ENCODE measurements at places on chromosomes 3 and 15. TPM values are rescaled to one million over a fixed set of nuclear protein-coding genes. Genes with fewer than 3 reads are reported as not detected.
A peak's percentile ranks its signal among the peaks of the same experiment; 100 is the strongest.

GRCh38 chr15:52518487-52519371 is 10.0 kb downstream of the MYO5A start:
- no peaks in the 10 kb centered on the region for H3K36me3 ChIP-seq
- H3K4me1 ChIP-seq: peaks cover 24% of the 10 kb centered on the region
- H3K4me3 ChIP-seq: no peak overlapping the region
- no peaks in the 10 kb centered on the region for H3K27me3 ChIP-seq
- no peak for DNase-seq

GRCh38 chr3:193895409-193895808 is 240.5 kb upstream of the HES1 start:
- no peak for DNase-seq
- no peak overlapping the region for H3K4me3 ChIP-seq
- H3K27me3 ChIP-seq: peaks cover 52% of the 10 kb centered on the region

DNA sequence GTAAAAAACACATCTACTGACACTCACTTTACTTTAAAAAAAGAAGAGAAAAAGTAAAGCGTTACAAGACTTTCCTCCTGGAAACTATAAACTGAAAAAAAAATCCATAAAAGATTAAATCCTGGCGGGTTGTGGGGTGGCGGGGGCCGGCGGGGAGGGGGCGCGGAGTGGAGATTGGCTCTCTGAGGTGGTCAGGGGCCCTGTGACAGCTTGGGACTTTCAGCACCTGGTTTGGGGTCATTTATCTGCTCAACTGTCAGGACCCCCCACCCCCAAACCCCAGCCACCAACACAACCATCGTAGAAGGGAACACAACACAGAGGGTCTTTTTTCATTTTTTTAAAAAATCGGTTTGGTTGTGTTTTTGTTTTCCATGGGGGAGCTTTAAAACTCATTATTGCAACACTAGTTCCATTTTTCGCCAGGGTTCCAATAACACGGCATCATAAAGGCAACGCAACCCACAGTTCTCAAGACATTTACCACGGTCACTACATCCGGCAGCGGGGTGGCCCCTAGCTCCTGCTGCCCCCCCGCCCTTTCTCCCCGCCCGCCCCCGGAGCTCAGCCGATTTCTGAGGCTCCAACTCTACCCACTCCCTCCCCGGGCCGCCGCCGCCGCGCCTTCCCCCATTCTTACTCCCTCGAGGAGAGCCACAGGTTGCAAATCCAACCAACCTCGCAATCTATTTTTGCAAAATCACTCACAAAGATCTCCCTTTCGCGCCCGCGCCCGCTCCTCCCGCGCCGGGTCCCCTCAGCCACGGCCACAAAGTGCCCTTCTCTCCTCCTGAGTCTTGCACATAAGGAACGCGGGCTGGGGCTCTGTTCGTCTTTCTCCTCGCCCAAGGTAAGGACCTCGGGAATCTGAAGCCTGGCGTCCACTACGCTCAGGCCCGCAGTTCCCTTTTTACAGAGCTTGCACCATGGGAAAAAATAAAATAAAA is 1.8 kb downstream of the BCL6 start:
- H3K36me3 ChIP-seq: no peaks in the 10 kb centered on the region
- H3K27me3 ChIP-seq: no peaks in the 10 kb centered on the region
- peaks cover 66% of the 10 kb centered on the region for H3K4me1 ChIP-seq
- H3K4me3 ChIP-seq: peak overlapping the region; percentile 94

GRCh38 chr3:141360888-141361598 is 7.3 kb upstream of the ZBTB38 start:
- peak overlapping the region; percentile 86 for H3K27ac ChIP-seq
- no peaks in the 10 kb centered on the region for H3K36me3 ChIP-seq
- no peak for DNase-seq
- H3K27me3 ChIP-seq: peaks cover 5% of the 10 kb centered on the region
- H3K4me1 ChIP-seq: peaks cover 17% of the 10 kb centered on the region

- H3K36me3 ChIP-seq: peaks cover 44% of the 10 kb centered on the region
- DNase-seq: no peak
- H3K27ac ChIP-seq: no peak overlapping the region
Observed at GRCh38 chr15:37034392-37034791, 66.0 kb downstream of the MEIS2 start.

- H3K27me3 ChIP-seq: no peaks in the 10 kb centered on the region
- peaks cover 34% of the 10 kb centered on the region for H3K4me1 ChIP-seq
- H3K4me3 ChIP-seq: no peak overlapping the region
- H3K27ac ChIP-seq: no peak overlapping the region
- peaks cover 52% of the 10 kb centered on the region for H3K36me3 ChIP-seq
Observed at GRCh38 chr3:183044547-183045229, 54.6 kb downstream of the MCCC1 start.

GRCh38 chr15:69443032-69443611 is 9.5 kb upstream of the RPLP1 start:
- peak overlapping the region; percentile 31 for H3K27ac ChIP-seq
- H3K27me3 ChIP-seq: no peaks in the 10 kb centered on the region
- DNase-seq: no peak

DNA sequence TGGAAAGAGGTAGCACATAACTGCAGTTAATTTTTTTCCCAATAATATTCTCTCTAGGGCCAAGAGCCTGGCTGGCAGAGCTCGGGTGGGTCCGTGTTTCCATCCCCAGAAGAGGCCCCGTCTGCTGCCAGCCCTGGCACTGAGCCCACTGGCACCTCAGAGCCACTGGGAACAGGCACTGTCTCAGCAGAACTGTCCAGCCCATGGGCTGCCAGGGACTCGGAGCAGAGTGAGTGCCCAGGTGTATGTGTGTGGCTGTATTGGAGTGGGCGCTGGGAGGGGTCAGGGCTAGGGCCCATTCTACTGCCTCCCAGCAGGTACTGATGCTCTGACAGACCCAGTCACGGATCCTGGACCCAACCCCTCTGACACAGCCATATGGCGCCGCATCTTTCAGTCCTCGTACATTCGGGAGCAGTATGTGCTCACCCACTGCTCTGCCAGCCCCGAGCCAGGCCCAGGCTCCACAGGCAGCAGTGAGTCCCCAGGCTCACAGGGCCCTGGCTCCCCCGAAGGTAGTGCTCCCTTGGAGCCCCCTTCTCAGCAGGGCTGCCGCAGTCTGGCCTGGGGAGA is 8.9 kb downstream of the VWA5B2 start:
- no peak for DNase-seq
- no peak overlapping the region for H3K27ac ChIP-seq
- H3K27me3 ChIP-seq: no peaks in the 10 kb centered on the region
- no peak overlapping the region for H3K4me3 ChIP-seq
- H3K36me3 ChIP-seq: peaks cover 12% of the 10 kb centered on the region
- H3K4me1 ChIP-seq: no peaks in the 10 kb centered on the region

DNA sequence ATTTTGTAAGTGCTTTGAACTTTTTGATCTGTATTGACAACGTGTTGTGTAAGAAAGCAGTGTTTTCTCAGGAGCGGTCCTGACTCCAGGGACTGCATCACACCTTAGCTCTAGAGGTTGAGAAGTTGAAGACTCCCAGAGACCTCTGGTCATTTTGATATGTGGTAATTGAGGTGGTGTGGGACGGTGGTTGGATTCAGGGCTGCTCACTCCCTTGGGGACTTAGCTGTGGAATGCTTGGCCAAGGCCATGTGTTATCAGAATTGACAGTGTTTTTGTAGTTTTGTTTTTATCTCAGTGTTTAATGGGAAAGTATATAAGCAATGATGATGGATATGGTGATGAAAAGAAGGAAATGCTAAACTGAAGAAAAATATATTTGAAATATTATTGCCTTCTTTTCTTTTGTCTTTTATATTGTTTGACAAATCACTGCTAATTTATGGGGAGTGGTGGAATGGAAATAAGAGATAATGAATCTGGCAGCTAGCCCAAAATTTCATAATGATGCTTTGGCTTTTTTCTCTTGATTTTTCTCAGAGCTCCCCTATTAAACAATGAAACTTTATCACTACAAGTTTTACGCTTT is 16.0 kb downstream of the CMSS1 start:
- H3K4me1 ChIP-seq: no peaks in the 10 kb centered on the region
- DNase-seq: no peak
- H3K27me3 ChIP-seq: no peaks in the 10 kb centered on the region
- H3K4me3 ChIP-seq: no peak overlapping the region

- peaks cover 1% of the 10 kb centered on the region for H3K36me3 ChIP-seq
- peaks cover 67% of the 10 kb centered on the region for H3K4me1 ChIP-seq
- DNase-seq: no peak
- H3K27ac ChIP-seq: peak overlapping the region; percentile 69
- H3K27me3 ChIP-seq: no peaks in the 10 kb centered on the region
- H3K4me3 ChIP-seq: no peak overlapping the region
Observed at GRCh38 chr3:100087198-100087597, 27.1 kb downstream of the FILIP1L start.

DNA sequence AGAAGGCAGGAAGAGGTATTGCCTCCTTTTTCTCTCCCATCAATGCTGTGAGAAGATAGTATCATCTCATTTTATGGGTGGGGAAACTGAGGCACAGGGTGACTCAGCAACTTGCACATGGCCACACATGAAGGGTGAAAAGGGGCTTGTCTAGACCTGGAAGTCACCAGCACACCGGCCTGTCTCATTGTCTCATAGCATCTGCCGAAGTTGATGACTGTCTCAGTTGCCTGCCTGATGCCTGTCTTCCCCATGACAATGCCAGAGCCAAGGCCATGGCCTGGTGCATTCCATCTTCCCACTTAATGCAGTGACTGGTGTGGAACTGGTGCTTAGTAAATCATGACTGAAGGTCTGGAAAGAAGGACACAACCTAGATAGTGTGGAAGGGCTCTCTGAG is 27.9 kb upstream of the PRR23E start:
- peaks cover 13% of the 10 kb centered on the region for H3K27me3 ChIP-seq
- H3K4me3 ChIP-seq: no peak overlapping the region
- H3K36me3 ChIP-seq: no peaks in the 10 kb centered on the region

GRCh38 chr15:58285921-58286278 is 145.9 kb upstream of the LIPC start:
- H3K27me3 ChIP-seq: peaks cover 10% of the 10 kb centered on the region
- H3K36me3 ChIP-seq: no peaks in the 10 kb centered on the region
- DNase-seq: no peak
- H3K4me3 ChIP-seq: no peak overlapping the region
- H3K4me1 ChIP-seq: no peaks in the 10 kb centered on the region
- H3K27ac ChIP-seq: no peak overlapping the region

GRCh38 chr3:24614359-24614758 is 119.7 kb upstream of the THRB start:
- no peak overlapping the region for H3K27ac ChIP-seq
- H3K36me3 ChIP-seq: no peaks in the 10 kb centered on the region
- H3K4me3 ChIP-seq: no peak overlapping the region
- H3K27me3 ChIP-seq: peaks cover 4% of the 10 kb centered on the region

- H3K36me3 ChIP-seq: no peaks in the 10 kb centered on the region
- H3K4me3 ChIP-seq: no peak overlapping the region
- H3K27ac ChIP-seq: peak overlapping the region; percentile 28
- H3K27me3 ChIP-seq: peaks cover 81% of the 10 kb centered on the region
- DNase-seq: no peak
Observed at GRCh38 chr3:193780810-193781478, 187.9 kb downstream of the OPA1 start.

- peaks cover 32% of the 10 kb centered on the region for H3K36me3 ChIP-seq
- DNase-seq: no peak
- no peak overlapping the region for H3K27ac ChIP-seq
- no peak overlapping the region for H3K4me3 ChIP-seq
- no peaks in the 10 kb centered on the region for H3K27me3 ChIP-seq
- H3K4me1 ChIP-seq: peaks cover 6% of the 10 kb centered on the region
Observed at GRCh38 chr3:23909341-23909740, 7.4 kb downstream of the NKIRAS1 start.

GRCh38 chr15:55937040-55937439 is 56.4 kb downstream of the NEDD4 start:
- no peaks in the 10 kb centered on the region for H3K27me3 ChIP-seq
- no peak overlapping the region for H3K27ac ChIP-seq
- peaks cover 26% of the 10 kb centered on the region for H3K36me3 ChIP-seq
- H3K4me1 ChIP-seq: peaks cover 5% of the 10 kb centered on the region
- DNase-seq: no peak
- H3K4me3 ChIP-seq: no peak overlapping the region

DNA sequence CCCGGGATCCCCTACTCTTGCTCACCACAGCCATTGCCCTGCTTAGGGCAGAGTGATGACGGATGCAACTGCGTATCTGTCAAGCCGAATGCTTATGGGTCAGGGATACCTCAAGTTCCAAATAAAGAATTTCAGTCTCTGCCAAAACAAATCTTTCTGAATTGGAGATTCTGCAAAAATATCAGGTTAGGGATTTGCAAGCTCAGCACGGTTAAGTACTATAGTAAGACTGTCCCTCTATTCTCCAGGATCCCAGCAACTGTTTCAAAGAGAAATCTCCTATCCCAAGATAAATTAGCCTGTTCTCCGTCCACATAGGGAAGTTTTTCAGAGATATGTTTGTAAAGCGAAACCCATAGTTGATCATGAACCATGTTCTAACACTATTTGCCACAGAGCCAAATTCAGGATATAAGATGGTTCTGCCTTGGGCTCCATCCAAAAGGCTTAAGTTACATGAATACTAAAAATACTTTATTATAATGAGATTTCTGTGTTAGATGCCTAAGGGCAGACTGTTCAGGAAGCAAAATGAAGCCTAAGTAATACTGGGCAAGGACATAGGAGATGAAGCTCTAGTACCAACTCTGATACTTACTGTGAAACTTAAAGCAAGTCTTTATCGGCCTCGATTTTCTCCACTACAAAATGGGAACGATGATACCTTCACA is 100.1 kb upstream of the LPP start:
- no peaks in the 10 kb centered on the region for H3K27me3 ChIP-seq
- H3K4me3 ChIP-seq: no peak overlapping the region
- H3K36me3 ChIP-seq: no peaks in the 10 kb centered on the region
- H3K27ac ChIP-seq: no peak overlapping the region
- peaks cover 37% of the 10 kb centered on the region for H3K4me1 ChIP-seq

- no peaks in the 10 kb centered on the region for H3K4me1 ChIP-seq
- no peak overlapping the region for H3K4me3 ChIP-seq
- H3K36me3 ChIP-seq: no peaks in the 10 kb centered on the region
- DNase-seq: peak; percentile 46
- H3K27me3 ChIP-seq: peaks cover 51% of the 10 kb centered on the region
Observed at GRCh38 chr15:83372434-83372891, 74.7 kb upstream of the SH3GL3 start.

DNA sequence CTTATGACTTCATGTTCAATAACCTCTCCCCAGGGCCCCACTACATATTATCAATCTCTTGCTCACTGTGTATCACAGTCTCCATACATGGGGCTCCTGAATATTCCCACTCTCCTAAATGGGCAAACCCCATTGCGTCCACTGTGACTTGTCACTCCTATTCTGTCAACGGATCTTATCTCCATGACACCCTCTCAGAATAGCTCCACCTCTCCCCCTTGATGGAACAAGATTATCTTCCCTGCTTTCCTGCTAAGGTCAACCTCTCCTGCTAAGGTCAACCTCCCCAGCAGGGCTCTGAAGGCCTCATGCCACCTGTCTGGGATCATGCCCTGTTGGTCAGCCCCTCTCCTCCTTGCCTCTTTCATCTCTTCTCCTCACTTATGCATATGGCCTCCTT is 1.8 kb downstream of the CLDN18 start:
- no peak overlapping the region for H3K27ac ChIP-seq
- H3K4me1 ChIP-seq: peaks cover 3% of the 10 kb centered on the region
- no peaks in the 10 kb centered on the region for H3K27me3 ChIP-seq
- DNase-seq: no peak

FBN1 gene
- total RNA-seq: 1,104 TPM

SLC22A13 gene
- total RNA-seq: 1.2 TPM

NRROS gene
- 0.13 TPM for total RNA-seq

SLC51B gene
- total RNA-seq: not detected

WDR93 gene
- not detected for total RNA-seq

CKMT1B gene
- total RNA-seq: not detected

TRIM69 gene
- 13.6 TPM for total RNA-seq

PCOLCE2 gene
- total RNA-seq: 3.8 TPM

STRIT1 gene
- not detected for total RNA-seq

DLL4 gene
- total RNA-seq: 0.39 TPM

PAQR9 gene
- not detected for total RNA-seq

SLC35G2 gene
- total RNA-seq: 7.3 TPM

Data from osteocyte (in vitro differentiated cells).